ENCODE measurements at places on chromosomes 5 and 9.

DNA sequence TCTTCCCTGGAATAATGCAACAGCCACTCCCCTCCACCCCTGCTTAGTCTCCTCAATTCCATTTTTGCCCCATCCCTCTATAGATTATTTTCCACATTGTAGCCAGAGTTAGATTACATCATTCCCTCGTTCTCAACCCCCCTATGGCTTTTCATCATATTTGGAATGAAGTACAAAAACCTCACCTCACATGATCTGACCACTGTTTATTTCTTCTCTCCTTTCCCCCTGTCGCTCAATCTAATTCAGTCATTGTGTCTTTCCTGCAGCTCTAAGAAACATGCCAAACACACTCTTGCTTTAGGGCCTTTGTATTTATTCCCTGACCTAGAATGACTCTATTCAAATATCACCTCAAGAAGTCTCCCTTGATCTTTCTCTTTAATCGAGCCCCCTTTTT lies 22.6 kb upstream of the HK3 start:
- no peak overlapping the region for H3K27ac ChIP-seq
- H3K4me1 ChIP-seq, result no peaks in the 10 kb centered on the region
- DNase-seq, result no peak
- no peak overlapping the region for H3K4me3 ChIP-seq

DNA sequence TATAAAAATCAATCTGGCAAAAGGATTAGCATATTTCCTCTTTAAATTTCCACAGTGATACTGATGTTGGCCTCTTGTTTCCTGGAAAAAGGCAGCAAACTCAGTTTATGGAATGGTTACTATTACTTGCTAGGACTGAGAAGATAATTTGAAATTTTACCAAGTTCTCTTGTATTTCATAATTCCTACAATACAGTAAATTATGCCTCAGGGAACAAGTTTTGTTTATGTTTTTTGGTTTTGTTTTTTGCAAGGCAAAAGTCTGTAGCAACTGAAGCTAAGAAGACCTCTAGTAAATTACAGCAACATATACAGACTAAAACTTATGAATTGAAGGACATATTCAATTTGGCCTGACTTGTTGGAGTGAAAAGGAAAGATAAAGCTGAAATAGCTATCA lies 30.2 kb upstream of the SLCO6A1 start:
- no peak overlapping the region for H3K4me3 ChIP-seq
- H3K36me3 ChIP-seq, result no peaks in the 10 kb centered on the region
- H3K27ac ChIP-seq, result no peak overlapping the region
- no peaks in the 10 kb centered on the region for H3K27me3 ChIP-seq
- no peak for DNase-seq
- no peaks in the 10 kb centered on the region for H3K4me1 ChIP-seq

DNA sequence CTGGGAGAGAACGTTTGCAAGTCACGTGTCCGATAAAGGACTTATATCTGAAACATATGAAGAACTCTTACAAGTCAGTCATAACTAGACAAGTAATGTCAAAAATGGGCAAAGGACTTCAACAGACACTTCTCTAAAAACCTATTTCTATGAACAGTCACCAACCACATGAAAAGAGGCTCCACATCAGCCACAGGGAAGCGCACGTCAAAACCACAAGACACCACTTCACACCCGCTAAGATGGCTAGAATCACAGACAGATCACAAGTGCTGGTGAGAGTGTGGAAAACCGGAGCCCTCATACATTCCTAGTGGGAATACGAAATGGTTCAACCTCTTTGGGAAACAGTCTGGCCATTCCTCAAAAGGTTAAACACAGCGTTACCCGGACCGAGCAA lies 11.5 kb upstream of the CARD9 start:
- H3K27ac ChIP-seq, result no peak overlapping the region
- DNase-seq, result no peak
- no peak overlapping the region for H3K4me3 ChIP-seq
- H3K4me1 ChIP-seq, result no peaks in the 10 kb centered on the region
- H3K27me3 ChIP-seq, result no peaks in the 10 kb centered on the region

DNA sequence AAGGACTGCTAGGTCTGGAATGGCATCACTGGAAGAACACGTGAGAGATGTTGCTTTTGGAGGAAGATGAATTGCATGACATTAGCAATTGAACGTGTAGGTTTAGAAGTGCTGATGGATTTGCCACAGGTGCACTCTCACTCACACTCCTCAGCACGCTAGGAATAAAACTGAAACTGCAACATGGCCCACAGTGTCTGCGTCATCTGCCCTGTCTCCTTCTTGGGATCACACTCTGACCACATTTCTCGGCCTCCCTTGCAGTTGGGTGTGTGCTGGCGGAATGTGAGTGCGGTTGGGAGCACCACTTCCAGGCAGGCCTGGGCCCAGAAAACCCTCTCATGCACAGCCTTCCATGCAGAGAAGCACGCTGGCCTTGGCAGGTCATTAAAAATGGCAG lies 152.8 kb upstream of the LHFPL2 start:
- no peaks in the 10 kb centered on the region for H3K27me3 ChIP-seq
- no peaks in the 10 kb centered on the region for H3K36me3 ChIP-seq
- DNase-seq, result no peak

DNA sequence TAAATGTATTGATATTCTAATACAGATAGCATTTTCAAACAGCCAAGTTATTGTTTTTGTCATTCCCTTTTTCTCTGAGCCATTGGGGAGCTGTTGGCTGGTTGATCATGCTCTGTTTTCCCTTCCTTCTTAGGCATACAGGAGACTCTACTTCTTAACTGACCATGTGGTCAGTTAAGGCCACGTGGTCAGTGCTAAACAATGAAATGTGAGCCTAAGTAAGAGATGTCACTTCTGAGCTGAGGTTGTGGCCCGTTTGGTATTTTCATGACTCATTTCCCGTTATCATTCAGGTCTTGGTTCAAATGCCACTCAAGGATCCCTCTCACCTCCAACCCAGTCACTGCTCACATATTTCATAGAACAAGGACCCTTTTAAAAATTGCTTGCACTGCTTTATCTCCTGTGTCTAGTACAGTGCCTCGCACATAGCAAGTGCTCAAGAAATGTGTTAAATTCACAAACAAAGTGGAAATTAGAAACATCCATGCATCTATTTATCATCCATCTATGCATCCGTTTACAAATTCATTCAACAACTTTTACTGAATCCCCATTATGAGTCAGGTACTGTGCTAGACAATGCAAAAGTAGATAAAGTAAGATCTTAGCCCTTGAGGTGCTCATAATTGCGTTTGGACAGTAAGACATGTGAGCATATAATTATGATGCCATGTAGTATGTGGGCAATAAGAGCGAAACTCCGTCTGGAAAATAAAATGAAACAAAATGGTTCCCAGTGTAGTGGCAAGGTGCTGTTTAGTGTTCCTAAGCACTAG lies 50.7 kb downstream of the ARRDC3 start:
- no peaks in the 10 kb centered on the region for H3K27me3 ChIP-seq
- H3K4me1 ChIP-seq, result peaks cover 29% of the 10 kb centered on the region
- DNase-seq, result peak; percentile 23
- no peaks in the 10 kb centered on the region for H3K36me3 ChIP-seq

DNA sequence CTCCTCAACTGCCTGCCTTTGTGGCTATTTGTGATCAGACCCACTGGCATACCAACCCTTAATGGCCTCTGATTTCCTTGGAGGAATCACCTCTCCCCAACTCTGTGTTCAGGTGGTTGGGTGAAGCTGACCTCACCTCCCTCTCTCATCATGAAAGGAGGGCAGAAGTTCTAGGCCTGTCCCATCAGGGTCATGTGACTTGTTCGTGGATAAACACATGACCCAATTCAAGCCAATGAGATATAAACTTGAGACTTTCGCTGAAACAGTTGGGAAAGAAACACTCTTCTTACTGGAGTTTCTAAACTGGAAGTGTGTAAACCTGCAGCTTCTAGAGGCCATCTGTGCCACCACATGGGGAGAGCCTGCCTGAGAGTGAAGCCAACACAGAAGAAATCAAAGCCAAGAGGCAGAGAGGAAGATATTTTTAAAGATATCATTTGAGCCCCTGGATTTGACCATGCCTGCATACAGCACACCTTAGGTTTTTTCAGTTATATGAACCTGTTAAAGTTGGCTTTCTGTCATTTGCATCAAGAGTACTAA lies 5.8 kb downstream of the GABBR2 start:
- no peak overlapping the region for H3K27ac ChIP-seq
- no peaks in the 10 kb centered on the region for H3K36me3 ChIP-seq
- no peak for DNase-seq
- H3K4me3 ChIP-seq, result no peak overlapping the region

Data from thyroid gland (tissue), 4 donors.